CD8-positive, alpha-beta T cell (primary cell): ENCODE measurements at places on chromosomes 4 and X.

DNA sequence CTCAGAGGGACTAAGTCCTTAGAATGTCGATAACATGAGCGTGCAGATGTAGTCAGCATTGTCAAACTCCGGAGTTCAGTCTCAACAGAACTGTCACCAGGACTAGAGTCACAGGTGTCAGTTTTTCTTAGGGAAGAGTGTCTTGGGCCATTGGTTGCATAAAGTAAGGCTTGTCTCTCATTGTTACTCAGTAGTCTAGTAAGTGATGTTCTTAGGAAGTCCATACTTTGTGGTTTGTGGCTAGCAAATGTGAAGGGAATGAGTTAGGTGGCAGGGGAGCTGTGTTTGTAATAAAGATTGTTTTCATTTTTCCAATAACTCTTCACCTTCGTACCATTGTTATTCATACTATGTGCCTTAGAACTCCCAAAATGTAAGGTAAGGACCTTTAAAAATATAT is 119.6 kb downstream of the AFF2 start:
- DNase-seq: no peak

DNA sequence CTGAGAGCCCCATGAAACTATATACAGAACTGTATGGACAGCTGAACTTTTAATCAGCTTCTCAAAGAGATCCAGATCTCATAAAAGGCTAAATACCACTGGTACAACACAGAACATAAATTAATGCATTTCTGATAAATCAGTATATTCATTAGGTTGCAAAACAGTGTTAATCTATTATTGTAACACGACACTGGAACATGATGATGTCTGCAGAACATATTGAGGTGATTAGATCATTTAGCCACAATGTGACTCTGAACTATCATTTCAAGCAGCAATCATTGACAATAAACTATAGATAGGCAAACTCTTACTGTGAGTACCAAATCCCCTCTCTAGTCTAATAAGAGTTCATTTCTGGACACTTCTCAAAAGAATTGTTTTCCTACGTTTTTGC is 50.3 kb downstream of the GASK1B start:
- no peak for DNase-seq

DNA sequence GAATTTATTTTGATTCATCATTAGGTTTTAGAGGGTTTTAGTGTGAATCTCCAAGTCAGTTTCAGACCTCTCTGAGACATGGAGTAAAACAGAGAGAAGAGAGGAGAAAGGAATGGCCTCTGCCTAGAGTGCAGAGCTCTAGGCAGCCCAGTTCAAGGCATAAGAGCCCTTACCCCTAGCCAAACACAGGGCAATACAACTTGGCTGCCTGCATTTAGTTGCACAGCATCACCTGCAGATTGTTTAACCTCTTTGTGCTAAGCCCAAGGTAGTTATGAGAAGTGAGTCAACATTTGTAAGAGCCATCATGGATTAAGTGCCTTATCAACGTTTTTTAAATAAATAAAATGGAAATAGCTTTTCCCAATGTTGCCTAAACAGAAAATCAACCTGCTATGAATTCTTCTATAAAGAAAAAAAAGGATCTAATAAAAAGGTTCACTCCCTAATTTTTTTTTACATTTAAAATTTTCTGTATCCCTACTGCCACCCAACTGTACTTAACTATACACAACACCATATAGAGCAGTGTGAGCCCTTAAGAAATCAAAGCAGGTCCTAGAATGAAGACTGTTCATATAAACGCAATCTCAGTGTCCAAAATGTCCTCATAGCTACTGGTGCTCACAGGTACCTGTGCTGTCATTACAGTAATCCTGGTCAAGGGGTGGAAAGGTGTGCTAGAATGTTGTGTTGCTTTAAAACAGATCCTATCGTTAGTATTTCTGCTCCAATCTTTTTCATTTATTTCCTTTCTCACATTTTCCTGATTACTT is 36.0 kb downstream of the PF4 start:
- DNase-seq: no peak

GRCh38 chrX:790041-790506 is 159.5 kb downstream of the SHOX start:
- no peak for DNase-seq

DNA sequence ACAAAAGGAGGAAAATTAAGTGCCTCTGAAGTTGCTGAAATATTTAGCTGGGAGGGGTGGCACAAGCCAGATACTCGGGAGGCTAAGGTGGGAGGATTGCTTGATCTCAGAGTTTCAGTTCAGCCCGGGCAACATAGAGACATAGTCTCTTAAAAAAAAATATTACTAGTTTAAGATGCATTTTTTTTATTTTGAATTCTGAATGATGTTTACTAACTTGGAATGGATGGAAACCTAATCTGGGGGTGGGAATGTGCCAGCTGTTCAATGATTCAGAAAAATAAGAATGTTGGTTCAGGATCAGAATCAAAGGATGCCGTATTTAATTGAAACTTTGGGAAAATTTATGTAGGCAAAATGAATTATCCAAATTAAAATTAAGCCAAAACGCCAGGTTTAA is 167.2 kb upstream of the ANK2 start:
- no peak for DNase-seq

- no peak for DNase-seq
These were observed 14.4 kb downstream of the IL21 start for GRCh38 chr4:122606364-122607043.

DNA sequence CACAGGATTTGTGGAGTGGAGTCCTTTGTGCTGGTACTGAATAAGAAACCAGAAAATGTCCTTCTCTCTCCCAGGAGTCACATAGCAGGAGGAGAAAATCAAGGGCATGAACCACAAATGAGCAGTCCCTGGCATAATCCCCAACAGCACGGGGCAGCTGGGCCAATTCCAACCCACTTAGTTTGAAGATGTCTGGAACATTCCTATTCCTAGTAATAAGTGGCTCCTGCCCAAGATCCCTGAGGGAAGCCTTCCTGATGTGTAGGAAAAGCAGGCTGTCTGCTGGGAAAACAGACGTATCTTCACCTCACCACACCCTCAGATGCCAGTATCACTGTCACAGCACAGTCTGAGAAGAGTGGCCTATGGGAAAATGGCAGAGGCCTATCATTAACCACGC is 182.8 kb upstream of the MAP3K15 start:
- no peak for DNase-seq

DNA sequence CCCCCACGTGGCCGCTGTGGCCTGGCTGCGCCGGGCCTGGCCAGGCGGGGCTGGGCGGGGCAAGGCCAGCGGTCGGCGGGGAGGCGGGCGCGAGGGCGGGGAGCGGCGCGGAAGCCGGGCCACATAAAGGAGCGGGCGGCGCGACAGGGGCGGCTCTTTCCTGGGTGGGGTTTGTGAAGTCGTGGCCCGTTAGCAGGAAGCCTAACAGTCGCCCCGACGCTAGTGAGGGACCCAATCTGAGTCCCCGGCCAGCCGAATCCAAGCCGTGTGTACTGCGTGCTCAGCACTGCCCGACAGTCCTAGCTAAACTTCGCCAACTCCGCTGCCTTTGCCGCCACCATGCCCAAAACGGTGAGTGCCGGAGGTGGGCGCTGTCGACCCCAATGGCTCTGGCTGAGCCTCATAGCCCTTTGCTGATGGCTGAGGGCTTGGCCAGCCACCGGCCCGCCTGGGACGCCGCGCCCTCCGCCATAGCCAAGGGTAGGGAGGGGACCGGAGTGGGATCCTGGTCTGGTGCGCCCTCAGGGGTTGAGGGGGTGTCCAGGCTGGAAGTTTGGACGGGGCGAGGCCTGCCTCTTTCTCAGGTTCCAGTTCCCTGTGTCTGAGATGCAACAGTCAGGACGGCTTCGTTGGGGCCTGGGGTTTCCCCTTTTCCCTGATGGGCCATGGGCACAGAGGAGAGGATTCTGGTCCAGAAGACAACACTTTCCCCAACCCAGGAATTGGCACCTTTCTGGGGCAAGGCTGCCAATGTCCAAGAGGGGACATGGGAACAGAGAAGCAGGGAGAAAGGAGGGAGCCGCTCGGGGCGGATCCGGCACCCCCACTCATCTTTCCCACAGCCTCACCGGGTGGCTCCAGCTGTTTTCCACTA is at the start of gene MSN:
Gene MSN, plus strand, starts transcription at position 152 of the 874 bp plus-strand sequence. Its CDS starts 188 bp downstream, at position 340.
- peak; percentile 83 for DNase-seq

DNA sequence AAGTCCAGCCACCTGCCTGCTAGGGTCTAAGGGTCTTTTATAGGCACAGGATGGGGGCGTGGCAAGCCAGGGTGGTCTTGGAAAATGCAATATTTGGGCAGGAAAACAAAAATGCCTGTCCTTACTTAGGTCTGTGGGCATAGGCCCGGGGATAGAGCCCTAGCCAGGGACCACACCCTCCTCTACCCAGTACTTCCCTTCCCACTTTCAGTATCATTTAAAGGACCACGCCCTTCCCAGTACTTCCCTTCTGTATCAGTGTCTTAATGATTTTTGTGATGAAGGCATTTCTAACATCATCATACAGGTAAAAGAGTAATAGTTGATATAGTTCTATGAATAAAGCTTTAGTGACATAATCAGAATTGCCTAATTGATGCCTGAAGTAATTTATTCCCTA is 11.4 kb downstream of the BANK1 start:
- no peak for DNase-seq

DNA sequence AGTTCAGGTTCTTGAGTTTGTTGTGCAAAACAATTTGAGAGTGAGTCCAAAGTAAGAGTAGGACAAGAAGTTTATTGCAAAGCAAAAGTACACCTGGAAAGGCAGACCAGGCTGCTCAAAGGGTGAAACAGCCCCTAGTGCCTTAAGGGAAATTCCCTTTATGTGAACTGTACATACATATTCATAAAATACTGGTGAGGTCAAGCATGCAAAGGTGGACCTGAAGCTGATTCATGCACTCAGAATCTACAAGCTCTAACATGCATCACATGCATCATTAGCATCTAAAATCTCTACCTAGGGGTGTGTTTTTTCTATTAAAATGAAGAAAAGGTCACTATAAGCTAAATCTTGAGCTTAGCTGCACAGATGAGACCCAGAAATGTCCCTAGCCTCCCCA is 266.9 kb downstream of the SPATA18 start:
- no peak for DNase-seq

DNA sequence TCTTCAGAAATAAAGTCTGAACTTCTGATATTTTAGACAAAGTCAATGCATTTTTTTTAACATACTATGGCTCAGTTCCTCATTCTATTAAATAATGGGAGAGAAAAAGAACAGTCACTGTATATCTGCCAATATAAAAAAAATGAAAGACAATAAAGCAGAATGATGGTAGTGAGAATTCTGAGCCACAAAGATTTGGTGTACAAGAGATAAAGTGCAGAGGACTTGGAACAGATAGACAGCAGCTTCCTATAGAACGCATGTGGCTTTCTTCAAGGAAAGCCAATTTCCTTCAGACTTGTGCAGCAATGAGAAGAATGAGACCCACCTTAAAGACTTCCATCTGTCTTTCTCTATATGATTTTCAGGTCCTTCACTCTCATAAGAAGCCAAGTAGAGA is 39.7 kb downstream of the RASGEF1B start:
- DNase-seq: no peak

DNA sequence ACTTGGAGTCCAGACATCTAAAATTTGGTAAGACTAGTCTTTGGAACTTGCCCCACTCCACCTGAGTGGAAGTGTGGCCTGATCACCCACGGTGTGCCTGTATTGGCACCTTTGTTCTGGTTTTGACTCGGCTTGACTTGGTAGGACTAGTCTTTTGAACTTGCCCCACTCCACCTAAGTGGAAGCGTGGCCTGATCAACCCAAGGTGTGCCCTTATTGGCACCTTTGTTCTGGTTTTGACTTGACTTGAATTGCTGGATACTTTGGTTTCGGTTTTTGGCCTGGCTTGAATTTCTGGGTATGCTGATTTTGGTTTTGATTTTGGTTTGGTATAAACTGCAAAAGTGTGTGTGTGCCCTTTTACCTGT is 44.7 kb upstream of the UGT2B7 start:
- DNase-seq: no peak

DNA sequence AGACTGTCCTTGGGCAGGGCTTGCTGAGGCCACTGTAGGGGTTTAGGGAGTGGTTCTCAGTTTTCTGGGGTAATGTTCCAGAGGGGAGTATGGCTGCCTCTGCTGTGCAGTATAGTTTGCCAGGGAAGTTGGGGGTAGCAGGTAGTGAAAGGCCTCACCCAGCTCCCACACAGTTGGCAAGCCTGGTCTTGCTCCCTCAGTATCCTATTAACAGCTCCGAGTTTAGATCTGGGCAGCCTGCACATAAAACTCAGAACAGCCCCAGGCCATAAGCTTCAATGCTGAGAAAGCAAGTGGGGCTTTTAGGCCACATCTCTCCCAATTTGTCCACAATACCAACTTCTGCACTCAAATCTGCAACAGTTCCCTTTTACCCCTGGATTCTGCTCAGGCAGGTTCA is 205.2 kb downstream of the GALNTL6 start:
- no peak for DNase-seq

GRCh38 chr4:2334826-2335728 is 73.2 kb upstream of the MXD4 start:
- peak; percentile 7 for DNase-seq

- no peak for DNase-seq
These were observed 53.7 kb upstream of the NKX1-1 start for GRCh38 chr4:1459722-1460511.

DNA sequence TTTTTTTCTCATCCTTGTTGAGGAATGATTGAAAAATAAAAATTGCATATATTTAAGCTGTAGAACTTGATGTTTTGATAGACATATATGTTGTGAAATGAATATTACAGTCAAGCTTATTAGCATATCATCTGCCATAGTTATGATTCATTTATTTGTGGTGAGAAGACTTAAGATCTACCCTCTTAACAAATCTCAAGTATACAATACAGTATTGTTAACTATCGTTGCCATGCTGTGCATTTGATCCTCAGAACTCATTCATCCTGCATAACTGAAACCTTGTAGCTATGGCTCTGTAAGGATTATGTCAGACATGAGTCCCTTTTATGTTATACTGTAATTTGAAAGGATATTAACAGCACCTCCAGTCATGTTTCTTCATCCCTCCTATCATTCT is 2045.3 kb downstream of the ARAP2 start:
- DNase-seq: no peak

- DNase-seq: no peak
These were observed 11.6 kb downstream of the ARSF start for GRCh38 chrX:3052860-3053259.

DNA sequence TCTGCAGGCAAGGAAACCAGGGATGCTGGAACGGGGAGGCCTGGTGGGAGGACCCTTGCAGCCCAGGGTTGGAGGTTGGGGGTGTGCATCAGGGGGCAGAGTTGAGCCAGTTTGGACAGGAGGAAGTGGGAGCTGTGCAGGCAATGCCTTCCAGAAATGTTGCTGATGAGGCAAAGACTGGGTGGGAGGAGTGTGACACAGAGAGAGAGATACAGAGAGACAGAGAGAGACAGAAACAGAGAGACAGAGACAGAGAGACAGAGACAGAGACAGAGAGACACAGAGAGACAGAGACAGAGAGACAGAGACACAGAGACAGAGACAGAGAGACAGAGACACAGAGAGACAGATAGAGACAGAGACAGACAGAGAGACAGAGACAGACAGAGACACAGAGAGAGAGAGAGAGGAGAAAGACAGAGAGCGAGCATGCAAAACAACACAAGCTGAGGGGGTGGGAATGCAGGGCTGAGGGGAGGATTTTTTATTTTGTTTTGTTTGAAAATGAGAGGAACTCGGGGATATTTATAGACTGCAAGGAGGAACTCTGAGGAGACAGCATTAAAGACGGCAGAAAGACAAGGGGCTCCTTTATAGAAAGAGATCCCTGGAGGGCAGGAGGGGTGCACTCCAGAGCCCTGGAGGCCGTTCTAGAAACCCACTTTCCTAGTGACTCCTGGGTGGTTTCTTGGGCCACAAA is 1.9 kb upstream of the HAUS3 start:
- no peak for DNase-seq

- DNase-seq: no peak
These were observed 16.5 kb upstream of the STOX2 start for GRCh38 chr4:183888564-183888963.

- DNase-seq: no peak
These were observed 10.6 kb downstream of the ABCD1 start for GRCh38 chrX:153735274-153735673.
